ENCODE measurements at places on chromosomes 1 and 21.

GRCh38 chr1:217138799-217139466 lies 415.7 kb upstream of the ESRRG start:
- no peak for DNase-seq

DNA sequence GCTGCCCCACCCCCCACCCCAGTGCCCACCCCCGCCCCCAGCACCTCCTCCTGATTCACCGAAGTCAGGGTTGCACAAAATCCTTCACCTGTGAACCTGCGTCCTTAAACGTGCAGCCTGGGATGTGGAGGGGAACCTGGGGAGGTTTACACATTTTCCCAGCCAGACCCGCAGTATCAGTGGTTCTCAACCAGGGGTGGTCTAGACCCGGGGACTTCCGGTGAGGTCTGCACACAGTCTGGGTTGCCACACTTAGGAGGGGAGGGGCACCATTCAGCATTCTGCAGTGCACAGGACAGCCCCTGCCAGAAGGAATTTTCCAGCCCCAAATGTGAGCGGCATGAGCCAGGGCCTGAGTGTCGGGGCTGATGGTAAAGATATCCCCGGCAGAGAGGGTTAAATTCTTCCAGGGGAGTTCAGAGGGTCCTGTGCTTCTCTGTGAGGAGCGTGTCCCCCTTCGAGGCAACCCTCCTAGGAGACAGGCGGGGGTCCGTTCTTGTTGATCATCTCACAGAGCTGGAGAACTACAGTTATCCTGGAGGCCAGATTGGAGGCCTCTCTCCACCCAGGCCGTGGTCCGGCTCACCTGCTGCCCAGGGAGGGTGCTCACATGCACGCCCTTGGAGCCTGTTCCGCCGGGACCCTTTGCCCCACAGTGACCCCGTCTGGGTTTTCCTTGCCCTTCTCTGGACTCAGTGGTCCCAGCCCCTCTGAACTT lies 113.6 kb downstream of the SIK1 start:
- no peak for DNase-seq

DNA sequence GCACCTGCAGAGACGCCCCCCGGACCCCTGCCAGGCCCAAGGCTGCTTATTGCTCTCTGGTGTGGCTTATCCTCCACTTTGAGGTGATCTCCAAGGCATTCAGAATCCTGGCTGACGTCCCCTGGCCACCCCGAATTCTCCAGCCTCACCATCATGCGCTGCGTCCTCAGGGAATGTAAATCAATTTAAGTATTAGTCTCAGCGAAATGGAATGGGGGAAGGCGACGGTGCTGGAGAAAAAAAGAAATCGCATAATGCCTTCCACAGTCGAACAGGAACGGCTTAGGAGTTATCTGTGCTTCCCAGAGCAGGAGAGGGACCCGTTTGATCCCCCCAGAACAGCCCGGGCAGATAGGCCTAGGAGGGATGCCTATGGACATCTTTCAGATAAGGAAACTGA lies 2.9 kb downstream of the EPHA8 start:
- no peak for DNase-seq

DNA sequence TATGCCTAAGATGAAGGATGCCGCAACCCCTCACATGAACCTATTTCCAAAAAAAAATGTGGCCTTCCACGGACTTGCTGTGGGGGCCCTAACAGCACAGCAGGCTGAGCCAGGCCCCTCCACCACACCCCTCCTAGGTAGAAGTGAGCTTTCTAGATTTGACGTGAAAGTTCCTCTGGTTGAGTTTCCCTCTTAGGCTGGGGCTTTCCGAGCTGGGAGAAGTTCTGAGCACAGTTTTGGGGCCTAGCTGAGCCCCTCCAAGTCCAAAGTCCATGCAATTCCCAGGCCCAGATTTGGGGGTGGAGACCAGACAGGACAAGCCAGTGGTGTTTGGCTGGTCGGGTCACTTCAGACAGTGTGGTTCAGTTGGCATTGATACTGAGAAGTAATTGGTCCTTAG lies 13.8 kb upstream of the PHLDA3 start:
- DNase-seq: no peak

DNA sequence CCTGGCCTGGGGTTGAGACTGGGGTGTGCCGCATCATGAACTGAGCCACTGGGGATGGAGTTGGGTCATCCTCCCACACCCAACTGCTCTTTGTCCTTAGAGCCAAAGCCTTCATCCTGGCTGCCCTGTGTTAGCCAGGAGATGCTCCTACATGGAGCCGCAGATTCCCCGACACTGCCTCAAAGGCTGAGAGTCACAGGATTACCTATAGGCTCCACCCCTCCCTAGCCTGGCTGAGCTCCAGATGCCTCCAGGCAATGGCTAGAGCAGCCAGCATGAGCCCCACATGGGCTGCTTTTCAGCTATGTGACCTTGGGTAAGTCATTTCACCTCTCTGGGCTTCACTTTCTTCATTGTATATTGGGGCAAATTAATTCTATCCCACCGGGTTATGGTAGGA lies 119.9 kb upstream of the POU3F1 start:
- no peak for DNase-seq

DNA sequence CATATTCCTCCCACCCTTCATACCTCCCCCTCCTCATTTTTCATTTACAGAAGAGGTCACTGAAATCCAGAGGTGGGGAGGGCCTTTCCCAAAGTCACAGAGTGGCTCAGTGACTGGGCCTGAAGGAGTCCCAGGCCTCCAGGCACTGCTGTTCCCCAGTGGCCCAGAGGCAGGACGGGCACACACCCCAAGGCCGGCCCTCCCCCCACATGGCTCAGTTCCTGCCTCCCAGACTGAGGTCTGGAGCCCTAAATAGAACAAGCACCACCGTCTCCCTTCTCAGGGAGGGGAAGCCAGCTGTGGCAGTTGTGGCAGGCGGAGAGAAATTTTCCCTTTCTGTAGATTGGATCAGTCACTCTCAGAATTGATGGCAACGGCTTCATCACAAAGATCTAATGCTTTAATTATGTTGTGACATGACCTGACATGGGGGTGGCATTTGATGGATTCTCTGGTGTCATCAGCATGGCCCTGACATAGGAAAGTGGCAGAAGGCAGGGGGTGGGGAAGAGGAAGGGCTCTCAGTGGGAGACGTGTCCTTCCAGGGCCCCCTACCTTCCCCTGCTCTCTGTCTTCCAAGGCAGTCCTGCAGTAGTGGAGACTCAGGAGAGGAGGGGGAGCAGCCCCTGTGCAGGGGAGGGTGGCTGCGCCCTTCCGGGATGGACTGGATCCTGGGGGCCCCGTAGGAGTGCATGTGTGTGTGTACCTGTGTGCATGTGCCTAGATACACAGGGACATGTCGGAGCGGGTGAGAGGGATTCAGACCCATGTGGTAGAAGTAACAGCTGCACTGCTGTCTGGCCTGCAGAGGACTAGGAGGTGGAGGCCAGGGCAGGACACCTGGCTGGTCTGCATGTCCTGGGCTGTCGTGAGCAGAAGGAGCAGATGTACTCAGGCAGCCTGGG lies 41.2 kb upstream of the FOXO6 start:
- DNase-seq: no peak

DNA sequence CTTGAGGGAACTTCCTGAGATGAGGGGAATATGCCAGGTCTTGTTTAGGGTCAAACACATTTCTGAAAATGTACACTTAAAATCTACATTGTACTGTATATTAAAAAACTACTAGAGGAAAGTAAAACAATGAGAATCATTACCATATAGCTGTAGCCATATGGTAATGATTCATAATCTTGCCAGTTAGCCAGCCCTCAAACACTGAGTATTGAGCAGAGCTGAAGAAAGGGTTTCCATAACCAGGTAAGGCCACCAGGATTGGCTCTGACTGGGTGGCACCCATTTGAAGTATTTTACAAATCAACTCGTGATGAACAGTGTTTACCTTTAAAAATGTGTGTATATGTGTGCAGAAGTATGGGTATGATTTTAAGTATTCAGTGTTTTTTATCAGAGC lies 226.7 kb downstream of the SLC45A1 start:
- no peak for DNase-seq

- no peak for DNase-seq
Measured at GRCh38 chr1:43564551-43565348, 34.1 kb downstream of the PTPRF start.

DNA sequence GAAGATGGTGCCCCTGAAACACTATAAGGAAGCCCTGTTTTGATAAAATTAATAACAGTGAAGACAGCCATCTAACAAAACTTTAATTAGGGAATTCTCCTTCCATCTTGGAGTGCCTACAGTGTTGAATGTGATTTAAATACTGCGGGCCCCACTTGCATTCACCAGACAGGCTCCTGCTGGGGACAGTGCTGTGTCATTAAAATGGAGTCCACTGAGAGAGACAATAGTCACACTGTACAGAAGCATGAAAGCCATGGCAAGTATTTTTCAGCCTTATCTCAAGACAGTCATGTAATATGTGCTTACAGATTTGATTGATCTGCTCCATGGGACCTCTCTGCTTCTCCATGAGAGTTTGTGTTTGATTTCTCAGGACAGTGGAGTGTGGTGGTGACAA lies 29.7 kb upstream of the ZBTB18 start:
- DNase-seq: no peak

- DNase-seq: peak; percentile 49
Measured at GRCh38 chr1:3772027-3772714, 378 bp upstream of the SMIM1 start.

DNA sequence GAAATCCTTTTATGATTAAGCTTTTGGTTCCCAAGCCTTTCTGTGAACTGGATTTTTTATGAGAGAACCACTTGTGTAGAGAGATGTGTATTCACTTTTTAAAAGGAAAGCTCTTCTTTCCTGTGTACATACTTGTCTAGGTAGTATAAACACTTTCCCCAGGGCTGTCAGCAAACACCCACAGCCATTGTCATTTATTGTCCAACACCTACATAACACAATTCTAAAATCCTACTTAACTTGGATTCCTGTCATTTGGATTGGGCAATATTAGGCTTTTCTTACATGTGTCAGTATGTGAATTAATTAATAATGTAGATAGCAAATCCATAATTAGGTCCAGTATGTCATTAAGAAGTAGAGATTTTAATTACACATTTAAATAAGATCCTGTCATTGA lies 12.3 kb downstream of the DDX20 start:
- no peak for DNase-seq

DNA sequence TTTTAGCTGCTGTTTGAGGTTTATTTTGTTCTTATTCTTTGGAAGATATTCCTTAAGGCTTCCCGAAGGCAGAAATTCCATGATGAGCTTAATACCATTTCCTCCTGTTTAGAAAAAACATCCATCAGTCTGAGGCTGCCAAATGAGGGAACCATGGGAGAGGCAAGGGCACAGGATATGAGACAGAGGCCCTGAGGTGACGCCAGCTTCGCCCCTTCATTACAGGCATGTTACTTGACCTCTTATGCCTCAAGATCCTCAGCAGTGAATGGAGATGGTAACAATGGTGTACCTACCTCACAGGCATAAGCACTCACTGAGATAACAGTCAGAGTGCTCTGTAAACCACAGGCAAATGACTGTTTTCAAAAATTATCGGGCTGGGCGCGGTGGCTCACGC lies 93.6 kb downstream of the RAVER2 start:
- no peak for DNase-seq

DNA sequence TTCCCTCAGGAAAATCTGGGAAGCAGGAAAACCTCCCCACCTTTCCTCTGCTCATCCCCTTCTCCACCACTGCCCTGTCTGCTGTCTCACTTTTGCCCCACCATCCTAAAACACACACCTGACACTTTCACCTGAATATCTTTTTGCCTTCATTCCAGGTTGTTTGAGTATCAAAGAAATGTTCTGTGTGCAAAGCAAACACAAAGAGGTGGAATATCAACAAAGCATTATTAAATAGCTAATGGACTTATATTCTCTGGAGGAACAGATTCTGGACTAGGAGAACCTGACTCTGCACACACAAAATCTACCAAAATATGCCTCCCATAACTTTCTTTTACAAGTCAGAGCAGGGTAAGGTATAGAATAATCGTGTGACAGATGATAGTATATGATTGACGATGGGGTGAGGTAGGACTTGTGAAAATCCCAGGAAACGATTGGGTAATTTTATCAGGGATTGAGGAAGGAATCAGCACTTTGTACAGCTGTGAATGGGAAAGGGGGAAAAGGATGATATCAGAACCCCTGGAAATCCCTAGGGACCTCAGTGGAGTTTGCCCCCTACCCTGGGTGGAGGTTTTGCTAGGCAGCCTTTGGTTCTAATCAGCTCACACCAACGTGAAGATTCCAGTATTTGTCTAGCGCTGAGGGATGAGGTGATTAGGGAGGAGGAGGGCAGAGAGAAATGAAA lies 87.7 kb downstream of the PROX1 start:
- DNase-seq: no peak

GRCh38 chr1:43366601-43367025 lies 1.2 kb downstream of the ELOVL1 start:
- no peak for DNase-seq

DNA sequence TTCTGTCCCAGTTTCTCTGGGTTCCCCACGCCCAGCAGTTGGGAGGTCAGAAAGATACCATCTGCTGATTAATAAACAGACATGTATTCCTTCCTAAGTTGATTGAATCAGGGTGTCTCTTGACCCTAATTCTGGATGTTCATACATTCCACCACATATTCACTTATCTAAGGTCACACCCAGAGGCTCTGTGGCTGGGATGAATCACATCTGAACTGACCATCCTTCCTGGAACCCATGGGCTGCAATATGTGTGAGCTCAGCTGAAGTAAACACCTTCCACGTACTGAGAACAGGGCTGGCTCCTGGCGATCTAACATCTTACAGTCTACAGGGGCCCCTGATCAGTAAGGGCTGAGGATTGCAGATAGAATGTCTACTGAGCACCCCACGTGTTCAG lies 20.5 kb upstream of the TRABD2B start:
- DNase-seq: no peak

DNA sequence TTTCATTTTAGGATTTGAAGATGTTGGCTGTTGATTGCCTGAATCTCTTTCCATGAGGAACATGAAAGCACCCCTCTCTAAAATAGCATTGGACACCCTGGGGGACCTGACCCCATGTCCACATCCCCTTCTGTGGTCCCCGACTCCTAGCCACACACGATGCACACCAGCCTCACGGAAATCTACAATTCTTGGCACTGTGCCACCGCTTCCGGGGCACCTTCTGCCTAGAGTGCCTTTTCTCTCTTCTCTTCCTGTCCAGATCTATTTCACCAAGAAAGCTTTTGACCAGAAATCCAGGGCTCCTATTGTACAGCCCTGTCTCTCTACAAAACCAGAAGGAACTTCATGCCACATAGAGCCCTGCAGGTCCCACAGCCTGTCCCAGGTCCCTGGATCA lies 50.3 kb downstream of the MYSM1 start:
- DNase-seq: no peak
